ENCODE measurements at places on chromosomes 6 and 20.

- no peak for DNase-seq
These were observed 163.1 kb upstream of the PMEPA1 start for GRCh38 chr20:57872816-57873409.

GRCh38 chr20:46371656-46372055, 34.8 kb downstream of the ELMO2 start:
- DNase-seq: no peak

- DNase-seq: no peak
These were observed 264.1 kb downstream of the FOXC1 start for GRCh38 chr6:1873781-1874180.

DNA sequence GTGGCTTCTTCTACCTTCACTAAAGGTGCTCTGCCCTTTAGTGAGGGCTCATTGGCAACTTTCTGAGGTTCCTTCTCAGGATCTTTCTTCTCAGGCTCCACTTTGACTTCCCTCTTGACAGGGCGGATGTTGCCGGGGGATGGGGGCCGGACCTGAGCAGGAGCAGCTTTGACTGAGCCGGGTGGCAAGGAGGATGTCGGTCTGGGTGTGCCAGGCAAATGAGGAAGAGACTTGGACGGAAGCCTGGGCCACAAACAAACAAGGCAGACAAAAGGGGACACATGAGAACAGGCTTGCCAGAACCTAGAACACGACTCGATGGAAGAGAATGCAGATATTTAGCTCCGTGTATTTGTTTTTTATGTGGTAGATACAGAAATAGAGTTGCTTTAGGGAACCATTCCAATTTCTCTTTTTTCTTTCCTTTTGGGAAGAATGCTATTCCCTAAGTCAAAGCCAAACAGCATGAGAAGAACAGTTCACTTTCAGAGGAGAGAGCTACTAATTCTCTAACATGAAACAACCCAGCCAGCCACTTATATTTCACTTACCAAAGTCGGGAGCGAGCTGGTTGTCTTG, 76.2 kb upstream of the BCLAF1 start:
- no peak for DNase-seq

- DNase-seq: no peak
These were observed 106.3 kb upstream of the ZNF217 start for GRCh38 chr20:53699906-53700305.

DNA sequence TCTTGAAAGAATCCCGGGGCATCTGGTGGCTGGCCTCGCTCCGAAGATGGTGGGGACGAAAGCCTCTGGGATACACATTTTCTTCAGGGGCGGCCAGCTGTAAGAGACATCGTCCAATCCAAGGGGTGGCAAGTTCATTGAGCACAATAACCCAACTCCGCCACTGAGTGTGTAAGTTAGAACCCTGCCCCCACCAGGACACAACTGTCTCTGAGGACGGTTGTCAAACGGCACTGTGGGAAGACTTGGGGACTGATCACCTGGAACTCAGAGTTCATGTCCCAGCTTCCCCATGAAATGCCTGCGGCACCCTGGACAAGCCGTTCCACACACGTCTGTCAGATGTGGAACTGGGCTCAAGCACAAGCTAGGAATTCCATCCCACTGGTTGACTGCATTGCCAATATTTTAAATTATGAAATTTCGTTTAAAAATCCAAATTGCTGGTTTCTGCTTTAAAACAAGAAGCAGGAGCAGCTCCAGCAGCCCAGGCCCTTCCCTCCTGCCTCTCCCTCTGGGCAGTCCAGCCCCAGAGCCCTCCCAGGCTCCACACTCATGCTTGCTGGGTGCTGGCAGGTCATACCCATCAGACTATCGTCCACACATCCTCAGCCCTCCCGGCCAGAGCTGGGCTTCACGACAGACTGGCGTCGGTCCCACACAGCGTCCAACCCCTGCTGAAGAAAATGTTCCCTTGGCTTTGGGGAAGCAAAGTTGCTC, 80.9 kb upstream of the AFDN start:
- no peak for DNase-seq
